ENCODE measurements at places on chromosomes 11 and 22.

DNA sequence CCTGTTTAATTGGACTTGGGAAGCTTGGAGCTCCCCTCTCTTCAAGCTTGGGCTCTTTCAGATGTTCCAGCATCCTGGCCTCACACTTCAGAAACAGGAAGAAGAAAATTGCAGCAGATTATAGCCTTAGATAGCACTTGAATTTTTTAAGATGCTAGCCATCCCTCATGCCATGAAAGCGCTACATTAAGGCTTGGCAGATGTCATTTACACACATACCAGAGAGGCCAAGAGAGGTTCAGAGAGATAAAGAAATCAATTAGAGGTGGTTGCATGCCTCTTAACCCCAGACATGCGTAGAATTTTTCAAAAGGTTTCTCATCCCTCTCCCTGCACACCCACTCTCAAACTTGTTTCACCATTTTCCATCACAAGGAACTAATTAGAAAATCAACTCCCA lies 31.9 kb upstream of the DBX1 start:
- DNase-seq: no peak

DNA sequence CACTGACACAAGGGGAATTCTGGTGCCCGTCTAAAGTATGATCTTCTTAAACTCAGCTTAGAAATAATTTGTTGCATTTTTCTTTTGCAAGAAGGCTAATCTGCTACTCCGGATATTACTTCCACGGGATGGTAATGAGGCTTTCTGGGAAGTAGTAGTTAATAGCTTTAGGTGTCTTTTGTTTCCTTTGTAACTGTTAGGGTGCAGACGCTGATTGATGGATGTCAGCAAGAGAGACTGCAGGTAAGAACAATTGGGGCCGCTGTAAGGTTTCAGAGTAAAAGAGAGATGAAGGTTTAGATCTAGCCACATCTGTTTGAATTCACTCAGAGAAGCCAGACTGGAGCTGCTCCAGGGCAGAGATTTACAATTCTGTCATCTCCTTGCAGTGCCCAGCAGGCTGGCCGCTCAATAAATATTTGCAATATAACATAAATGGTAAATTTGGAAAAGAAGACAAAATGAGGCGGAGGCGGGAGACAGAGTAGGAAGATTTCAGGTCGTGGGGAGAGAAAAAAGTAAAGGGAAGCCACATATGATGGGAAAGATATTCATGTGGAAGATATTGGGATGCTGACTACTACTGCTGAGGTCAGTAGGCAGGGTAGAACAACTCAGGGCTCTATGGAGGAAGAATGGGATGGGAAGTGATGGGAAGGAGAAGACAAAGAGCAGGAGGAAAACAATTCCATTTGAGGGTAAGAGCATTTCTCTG lies 320.5 kb downstream of the AASDHPPT start:
- DNase-seq: peak; percentile 29

GRCh38 chr11:128949791-128950454 lies 7.3 kb upstream of the TP53AIP1 start:
- DNase-seq: no peak

- DNase-seq: no peak
These were observed 91.1 kb upstream of the CLPB start for GRCh38 chr11:72525466-72525865.

- DNase-seq: no peak
These were observed 686 bp downstream of the LMF2 start for GRCh38 chr22:50506611-50507420.

GRCh38 chr11:123437236-123437979 lies 7.3 kb downstream of the GRAMD1B start:
- DNase-seq: no peak

GRCh38 chr11:116107229-116107628 lies 603.0 kb upstream of the CADM1 start:
- no peak for DNase-seq

DNA sequence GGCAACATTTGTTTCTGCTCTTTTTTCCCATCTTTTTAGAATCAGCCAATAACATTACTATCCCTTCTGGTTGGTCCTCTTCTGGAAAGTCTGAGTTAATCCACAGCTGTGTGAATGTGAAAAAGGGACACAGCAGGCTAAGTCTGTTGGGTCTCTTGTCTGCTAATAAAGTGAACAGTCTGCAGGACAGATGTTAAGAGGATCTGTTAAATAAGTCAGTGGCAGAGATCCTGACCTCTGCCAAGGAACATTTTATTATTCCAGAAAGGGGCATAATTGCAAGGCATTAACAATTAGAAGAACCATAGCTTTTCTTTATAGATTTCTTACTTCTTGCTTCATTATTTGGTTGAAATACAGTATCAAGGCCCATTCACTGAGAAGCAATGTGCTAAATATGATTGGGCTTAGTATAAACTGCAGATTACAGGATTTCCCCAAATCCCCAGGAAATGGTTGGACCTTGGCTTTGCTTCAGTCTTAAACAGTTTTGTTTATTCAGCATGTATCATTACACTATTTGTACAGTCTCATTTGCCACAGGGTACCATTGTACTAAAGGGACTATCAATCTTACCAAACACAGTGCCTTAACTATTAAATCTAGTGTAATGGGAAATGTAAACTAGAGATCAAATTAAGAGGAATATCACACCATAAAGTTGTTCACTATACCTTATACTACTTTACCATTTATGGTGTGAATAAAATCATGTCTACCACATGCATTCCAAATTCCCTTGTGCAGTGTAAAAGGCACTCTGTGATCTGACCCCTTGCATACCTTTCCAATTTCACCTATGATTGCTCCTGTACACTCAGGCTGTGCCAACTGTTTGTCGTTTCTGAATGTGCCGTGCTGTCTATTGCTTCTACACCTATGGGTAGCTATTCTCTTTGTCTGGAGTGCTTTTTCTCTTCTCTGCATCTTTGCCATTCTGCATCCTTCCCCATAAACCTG lies 274.0 kb downstream of the SOX6 start:
- DNase-seq: no peak

DNA sequence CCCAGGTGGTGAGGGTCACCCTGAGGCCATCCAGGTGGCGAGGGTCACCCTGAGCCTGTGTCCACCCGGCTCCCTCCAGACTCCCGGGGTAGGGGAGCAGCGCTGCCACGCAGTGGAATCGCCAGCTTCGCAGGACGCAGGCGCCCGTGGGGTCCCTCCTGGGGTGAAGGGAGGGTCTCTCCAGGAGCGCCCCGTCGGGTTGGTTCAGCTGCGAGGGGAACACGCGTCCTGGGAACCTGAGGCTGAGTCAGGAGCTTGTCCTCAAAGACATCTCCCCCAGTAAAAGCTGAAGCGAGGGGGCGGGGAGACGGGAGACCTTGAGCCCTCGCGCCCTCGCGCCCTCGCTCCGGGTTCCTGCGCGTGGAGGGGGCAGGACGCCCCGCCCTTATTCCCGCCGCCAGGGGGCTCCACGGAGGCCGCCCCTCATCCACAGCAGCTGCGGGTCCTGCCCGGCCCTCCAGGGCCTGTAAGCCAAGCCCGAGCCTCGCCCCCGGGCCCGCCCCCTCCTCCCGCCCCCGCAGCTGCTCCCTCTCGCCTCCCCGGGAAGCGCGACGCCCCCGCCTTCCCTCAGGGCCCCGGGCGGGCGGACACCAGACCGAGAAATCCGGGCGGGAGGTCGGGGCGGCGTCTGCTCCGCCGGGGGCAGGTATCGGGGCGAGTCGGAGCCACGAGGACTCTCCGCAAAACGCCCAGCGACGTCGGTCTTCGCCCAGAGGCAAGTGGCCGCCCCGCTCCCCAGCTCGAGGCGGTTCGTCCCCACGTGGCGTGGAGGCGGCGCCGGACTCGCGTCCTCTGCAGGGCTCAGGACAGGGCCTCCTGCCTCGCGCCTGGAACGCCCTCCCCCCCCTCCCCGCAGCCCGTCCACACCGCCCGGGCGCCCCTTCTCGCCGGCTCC lies 22.8 kb downstream of the PIM3 start:
- no peak for DNase-seq
